ENCODE measurements at places on chromosomes 11 and 22. TPM values are rescaled to one million over a fixed set of nuclear protein-coding genes. Genes with fewer than 3 reads are reported as not detected.

Gene ELMOD1
- total RNA-seq, result 0.31 TPM

Gene ZNF215
- total RNA-seq, result 1.4 TPM

Gene GGT5
- 2.8 TPM for total RNA-seq

Gene NLRP6
- total RNA-seq, result not detected

Gene TMEM191B
- total RNA-seq, result 2.4 TPM

Gene C11orf87
- not detected for total RNA-seq

Gene PTPN5
- total RNA-seq, result not detected

Gene LYVE1
- total RNA-seq, result 1.4 TPM

Gene DYNC2H1
- 4.6 TPM for total RNA-seq

Gene VSTM5
- under 0.01 TPM for total RNA-seq
